T-cell (primary cell): ENCODE measurements at places on chromosomes 2 and 18. TPM values are rescaled to one million over a fixed set of nuclear protein-coding genes. Genes with fewer than 3 reads are reported as not detected.

GRCh38 chr2:162965191-162965590 is 126.6 kb upstream of the KCNH7 start:
- no peak overlapping the region for H3K4me3 ChIP-seq
- H3K4me1 ChIP-seq = no peaks in the 10 kb centered on the region
- no peak for DNase-seq
- H3K27ac ChIP-seq = no peak overlapping the region
- H3K36me3 ChIP-seq = no peaks in the 10 kb centered on the region

DNA sequence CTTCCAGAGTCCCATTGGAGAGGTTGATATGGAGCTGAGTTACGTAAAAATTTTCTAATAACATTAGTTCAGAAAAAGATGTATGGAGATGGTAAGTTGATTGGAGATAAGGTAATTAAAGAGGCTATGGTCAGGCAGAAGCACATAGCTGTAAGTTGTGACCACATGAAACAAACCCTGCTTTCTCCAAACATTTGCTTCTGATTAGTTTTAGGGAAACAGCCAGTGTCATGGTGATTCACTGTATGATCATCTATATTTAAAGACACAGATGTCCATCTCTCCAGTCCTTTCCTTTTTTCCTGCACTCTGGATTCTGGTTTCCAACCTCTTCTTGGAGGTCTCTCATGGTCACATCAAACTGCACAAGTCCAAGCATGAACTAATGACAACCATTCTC is 1550.8 kb upstream of the PIK3C3 start:
- DNase-seq = no peak
- no peaks in the 10 kb centered on the region for H3K27me3 ChIP-seq
- no peak overlapping the region for H3K27ac ChIP-seq
- H3K4me1 ChIP-seq = no peaks in the 10 kb centered on the region

DNA sequence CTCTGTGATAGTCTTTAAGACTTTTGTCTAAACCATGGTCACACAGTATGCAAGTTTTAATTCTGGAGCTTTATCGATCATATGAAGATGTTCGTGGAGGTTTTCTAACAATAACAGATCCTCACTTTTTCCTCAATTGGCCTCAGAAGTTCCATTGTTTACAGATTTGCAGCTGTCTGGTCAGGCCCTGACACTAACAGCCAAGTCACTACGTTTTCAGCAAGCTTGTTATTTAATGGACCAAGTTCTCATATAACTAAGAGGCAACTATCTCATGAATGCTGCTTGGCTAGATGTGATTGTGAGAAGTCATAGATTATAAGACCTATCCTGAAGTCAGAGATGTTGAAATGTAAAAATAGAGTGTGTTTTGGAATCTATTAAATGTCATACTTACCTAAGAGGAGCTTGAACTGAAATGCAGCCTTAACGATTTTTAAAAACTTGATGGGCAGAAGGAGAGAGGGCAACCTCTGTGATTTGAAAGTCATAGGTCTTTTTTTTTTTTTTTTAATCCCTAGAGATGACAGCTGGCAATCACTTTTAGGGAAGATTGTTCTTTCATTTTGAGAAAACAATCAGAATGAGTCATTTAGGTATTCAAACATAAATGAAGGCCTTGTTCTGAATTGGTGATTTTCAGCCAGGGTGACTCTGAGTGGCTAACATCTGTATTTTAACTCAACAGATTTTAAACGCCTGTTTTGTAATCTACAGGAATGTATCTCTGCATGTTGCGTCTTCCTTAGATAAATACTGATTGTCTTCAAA is 48.4 kb upstream of the NEMP2 start:
- H3K4me1 ChIP-seq = peaks cover 12% of the 10 kb centered on the region
- no peak for DNase-seq
- H3K27ac ChIP-seq = no peak overlapping the region
- no peaks in the 10 kb centered on the region for H3K36me3 ChIP-seq
- H3K4me3 ChIP-seq = no peak overlapping the region

DNA sequence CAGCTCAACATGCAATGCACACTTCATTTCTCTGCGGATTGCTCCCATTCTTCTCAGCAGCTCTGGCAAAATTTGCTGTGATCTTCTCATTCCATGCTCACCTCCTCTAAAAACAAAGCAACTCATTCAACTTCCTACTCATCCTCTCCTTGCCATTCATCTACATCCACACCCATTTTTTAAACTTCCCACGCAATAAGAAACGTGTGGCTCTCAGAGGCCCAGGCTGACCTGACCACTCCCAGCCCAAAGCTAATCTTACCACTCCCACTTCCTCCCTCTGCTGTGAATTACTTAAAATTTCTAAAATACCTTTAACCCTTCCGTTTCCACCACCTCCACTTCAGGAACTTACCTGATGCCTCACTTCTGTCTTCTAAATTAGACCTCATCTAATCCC is 15.2 kb downstream of the ABCB11 start:
- H3K4me3 ChIP-seq = no peak overlapping the region
- H3K4me1 ChIP-seq = no peaks in the 10 kb centered on the region
- H3K27me3 ChIP-seq = no peaks in the 10 kb centered on the region
- no peak for DNase-seq
- no peaks in the 10 kb centered on the region for H3K36me3 ChIP-seq
- no peak overlapping the region for H3K27ac ChIP-seq

The MBD5 gene
- total RNA-seq = 34.6 TPM

The AKAIN1 gene
- total RNA-seq = not detected

The POLR1B gene
- 39.5 TPM for total RNA-seq

- no peak overlapping the region for H3K4me3 ChIP-seq
- H3K4me1 ChIP-seq = peaks cover 9% of the 10 kb centered on the region
- H3K27ac ChIP-seq = no peak overlapping the region
These were observed 1.7 kb downstream of the MRPS9 start for GRCh38 chr2:105039559-105039958.

- no peak overlapping the region for H3K27ac ChIP-seq
- H3K4me1 ChIP-seq = no peaks in the 10 kb centered on the region
- DNase-seq = no peak
- no peaks in the 10 kb centered on the region for H3K27me3 ChIP-seq
- no peaks in the 10 kb centered on the region for H3K36me3 ChIP-seq
These were observed 31.0 kb upstream of the ASPRV1 start for GRCh38 chr2:69992310-69993047.

- no peak overlapping the region for H3K27ac ChIP-seq
- no peak for DNase-seq
- H3K27me3 ChIP-seq = no peaks in the 10 kb centered on the region
- peaks cover 5% of the 10 kb centered on the region for H3K36me3 ChIP-seq
- H3K4me3 ChIP-seq = no peak overlapping the region
These were observed 37.6 kb downstream of the LMAN2L start for GRCh38 chr2:96702098-96702785.

DNA sequence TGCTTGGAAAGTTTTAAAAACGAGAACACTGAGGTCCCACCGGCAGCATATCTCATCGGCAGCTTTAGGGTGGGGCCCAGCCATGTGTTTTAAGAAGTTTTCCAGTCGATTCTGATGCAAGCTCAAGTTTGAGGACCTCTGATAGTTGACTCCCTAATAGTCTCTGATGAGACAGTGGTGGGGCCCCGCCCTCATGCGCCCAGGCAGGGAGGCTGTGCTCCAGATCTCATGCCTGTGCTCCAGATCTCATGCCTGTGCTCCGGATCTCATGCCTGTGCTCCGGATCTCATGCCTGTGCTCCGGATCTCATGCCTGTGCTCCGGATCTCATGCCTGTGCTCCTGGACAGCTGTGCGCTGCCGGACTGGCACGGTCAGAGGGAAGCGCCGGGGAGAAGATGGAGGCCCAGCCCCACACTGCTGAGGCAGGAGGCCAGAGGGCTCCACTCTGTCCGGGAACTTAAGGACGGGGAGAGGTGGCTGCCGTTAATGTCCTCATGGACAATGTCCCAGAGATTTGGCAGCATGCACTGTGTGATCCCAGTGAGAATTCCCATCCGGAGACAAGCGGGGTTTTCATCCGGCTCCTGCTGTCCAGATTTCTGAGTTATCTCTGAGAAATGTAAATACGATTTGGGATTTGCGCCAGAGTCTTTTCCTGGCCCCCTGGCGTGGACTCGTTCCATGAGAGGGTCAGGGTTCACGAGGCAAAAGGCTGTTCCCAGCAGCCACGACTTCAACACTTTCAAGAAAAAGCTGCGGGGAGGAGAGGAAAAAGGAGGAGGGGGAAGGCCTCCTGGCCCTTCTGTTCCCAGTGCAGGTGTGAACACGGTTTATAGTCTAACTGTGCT is 9.4 kb upstream of the COLEC11 start:
- no peak overlapping the region for H3K4me3 ChIP-seq
- DNase-seq = no peak
- H3K4me1 ChIP-seq = no peaks in the 10 kb centered on the region

- no peaks in the 10 kb centered on the region for H3K36me3 ChIP-seq
- peaks cover 12% of the 10 kb centered on the region for H3K27me3 ChIP-seq
- no peak overlapping the region for H3K27ac ChIP-seq
These were observed 142.1 kb downstream of the GFPT1 start for GRCh38 chr2:69244882-69245281.
